ENCODE measurements at places on chromosomes 1 and 21.

- no peak for DNase-seq
Observed at GRCh38 chr1:232045139-232045994, 418.8 kb downstream of the DISC1 start.

DNA sequence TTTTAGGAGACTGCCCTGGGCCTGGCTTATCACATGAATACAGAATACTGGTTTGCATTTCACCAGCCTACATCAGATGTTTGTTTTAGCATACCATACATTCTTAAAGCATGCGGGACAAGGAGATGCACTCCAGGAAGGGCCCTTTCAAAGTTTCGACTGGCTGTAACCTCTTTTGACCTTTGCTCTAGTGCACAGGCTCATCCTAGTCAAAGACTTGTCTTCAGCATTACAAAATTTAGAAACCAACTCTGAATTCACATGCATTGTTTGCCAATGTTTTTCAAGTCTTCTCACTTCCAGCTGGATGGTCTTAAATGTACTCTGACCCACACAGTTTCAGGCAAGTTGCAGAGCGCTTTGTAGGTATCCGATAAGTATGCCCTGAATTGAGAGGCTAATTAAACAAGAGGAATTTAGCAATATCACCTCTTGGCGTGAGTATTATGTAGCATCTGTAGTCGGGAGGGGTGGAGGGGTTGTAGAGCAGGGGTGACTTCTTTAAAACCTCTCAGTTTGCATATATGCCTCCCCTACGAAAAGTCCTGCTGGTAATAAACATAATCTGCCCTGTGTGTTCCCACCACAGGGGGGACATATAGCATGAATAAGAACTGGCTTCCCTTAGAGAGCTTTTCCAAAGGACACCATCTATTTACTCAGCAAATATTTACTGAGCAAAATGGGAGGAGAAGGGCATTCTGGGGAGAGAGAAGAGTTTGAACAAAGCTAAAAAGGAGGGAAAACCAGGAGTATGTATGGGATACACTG is 24.4 kb upstream of the AHCYL1 start:
- DNase-seq, result no peak

DNA sequence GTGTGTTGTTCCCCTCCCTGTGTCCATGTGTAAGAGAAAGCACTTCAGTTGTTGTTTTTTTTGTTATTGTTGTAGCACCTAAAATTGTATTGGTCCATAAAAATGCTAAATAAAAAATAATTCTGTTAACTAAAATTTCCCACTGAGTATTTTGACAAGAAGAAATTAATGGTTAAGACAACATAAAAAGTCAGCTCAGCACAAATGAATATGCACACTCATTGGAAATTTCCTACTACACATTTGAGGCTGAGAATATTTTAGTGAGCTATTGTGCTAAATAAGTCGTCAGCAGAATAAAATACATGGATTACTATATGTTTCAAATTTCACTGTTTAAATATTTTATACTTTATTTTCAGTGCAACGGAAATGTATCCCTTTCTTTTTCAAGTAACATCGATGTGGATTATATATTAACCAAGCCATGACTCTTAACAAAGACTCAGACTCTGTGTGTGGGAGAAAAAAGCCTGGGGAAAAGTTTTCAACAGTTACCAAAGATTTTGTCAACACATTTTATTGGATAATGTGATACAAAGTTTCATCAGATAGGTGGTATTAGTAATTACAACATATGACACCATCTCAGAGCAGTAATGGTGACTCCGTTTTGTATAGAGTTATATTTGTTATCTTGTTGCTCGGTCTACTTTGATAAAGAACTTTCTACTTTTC is 63.4 kb downstream of the LYPLAL1 start:
- no peak for DNase-seq

DNA sequence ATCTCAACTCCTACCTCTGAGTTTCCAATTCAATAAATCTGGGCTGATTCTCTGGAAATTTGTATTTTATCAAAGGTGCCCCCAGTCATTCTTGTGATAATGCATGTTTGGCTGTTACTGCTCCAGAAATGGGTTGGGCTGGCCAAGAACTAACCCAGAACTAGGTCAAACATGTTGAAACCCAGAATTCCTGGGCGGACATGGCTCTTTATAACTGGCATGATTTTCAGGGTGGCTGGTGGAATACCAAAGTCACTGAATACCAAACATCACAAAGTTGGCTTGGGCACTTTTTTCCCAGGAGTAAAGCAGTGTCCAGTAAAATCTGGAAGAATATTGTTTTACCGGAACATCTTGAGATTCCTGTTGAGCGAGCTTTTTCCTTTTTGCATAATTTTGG is 89.4 kb upstream of the S1PR1 start:
- no peak for DNase-seq

DNA sequence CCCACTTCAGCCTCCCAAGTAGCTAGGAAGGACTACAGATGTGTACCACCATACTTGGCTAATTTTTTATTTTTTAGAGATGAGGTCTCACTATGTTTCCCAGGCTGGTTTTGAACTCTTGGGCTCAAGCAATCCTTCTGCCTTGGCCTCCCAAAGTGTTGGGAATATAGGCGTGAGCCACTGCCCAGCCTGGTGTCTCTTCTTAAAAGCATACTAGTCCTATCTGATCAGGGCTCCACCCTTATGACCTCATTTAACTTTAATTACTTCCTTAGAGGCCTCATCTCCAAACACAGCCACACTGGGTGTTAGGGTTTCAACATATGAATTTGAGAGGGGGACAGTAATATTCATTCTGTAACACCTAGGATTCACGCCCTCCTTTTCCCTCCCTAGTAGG is 130.9 kb downstream of the GLIS1 start:
- no peak for DNase-seq

DNA sequence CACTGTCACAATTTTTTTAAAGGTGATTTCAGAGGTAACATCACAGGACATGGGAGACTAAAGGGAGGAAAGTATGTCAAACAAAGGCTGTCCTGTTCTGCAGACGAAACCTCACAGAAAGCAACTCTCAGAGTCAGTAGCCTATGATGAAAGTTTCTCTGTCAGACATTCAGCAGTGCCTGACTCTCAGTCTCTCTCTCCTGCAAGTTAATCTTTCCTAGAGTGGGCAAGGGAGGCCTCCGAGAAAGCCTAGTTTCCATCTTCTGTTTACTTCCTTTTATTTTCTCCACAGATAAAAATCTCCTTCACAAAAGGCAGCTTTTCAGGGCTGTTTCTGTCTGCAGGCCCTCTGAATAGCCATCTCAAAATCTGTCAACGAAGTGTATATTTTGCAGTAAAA is 24.9 kb upstream of the FMO2 start:
- DNase-seq, result no peak

DNA sequence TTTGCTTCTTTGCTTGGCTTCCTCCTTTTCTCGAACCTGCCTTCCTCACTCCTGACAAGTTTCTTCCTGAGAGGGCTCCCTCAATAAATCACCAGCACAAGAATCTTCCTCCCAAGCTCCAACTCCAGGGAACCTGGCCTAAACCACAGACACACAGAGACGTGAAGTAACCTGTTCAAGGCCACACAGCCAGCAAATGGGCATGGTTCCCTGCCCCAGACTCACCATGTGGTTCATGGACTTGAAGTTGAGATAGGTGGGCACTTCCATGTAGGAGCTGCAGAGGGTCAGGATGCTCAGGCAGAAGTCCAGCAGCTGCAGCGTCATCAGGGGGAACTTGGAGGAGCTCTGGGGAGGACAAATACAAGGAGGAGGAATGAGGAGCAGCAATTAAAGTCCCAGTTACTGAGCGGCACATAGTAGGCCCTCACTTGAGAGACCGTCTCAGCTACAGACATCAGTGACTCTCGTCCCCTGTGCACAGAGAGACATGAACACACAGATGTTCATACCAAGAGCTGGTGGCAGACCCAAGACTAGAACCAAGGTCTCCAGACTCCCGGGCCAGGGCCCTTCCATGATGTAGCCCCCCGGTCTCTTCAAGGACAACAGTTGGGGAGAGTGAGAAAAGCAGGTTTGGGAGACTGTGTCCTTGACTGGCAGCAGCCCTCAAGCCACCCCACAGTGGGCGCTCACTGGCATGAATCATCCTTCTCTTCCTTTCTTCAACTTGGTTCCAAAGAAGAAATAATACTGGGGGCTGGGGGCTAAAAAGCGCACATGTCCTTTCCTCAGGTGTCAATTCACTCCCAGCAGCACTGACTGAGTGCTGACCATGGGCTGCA is 15.6 kb upstream of the MATN1 start:
- no peak for DNase-seq

DNA sequence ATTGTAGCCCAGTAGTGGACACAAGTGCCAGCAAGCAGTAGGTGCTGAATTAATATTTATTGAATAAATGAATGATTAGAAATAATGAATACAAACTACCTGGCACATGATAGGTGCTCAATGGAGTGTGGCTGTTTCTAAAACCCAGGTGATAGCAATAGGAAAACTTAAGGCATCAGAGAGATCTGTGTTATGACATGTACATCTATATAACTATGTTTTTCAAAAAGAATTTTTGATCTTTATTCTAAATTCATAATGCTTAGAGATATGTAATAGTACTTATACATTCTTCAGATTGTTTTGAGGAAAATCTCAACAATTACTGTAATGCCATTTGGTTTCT is 5.0 kb downstream of the GADD45A start:
- no peak for DNase-seq

DNA sequence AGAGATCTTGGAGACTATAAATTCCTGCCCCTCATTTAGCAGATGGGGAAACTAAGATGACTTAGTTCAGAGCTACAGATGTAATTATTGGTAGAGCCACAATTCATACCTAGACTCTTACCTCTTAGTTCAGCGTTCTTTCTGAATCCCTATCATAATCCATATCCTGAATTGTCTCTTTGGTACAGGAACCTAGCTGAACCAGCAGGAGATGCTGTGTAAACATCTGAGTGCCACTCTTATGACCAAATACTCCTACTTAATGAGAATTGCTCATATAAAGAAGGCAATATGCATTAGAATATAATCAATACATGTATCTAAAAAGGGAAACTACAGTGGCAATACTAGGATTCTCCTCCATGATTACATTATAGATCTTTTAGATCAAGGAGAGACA is 459.0 kb downstream of the SIPA1L2 start:
- DNase-seq, result no peak

DNA sequence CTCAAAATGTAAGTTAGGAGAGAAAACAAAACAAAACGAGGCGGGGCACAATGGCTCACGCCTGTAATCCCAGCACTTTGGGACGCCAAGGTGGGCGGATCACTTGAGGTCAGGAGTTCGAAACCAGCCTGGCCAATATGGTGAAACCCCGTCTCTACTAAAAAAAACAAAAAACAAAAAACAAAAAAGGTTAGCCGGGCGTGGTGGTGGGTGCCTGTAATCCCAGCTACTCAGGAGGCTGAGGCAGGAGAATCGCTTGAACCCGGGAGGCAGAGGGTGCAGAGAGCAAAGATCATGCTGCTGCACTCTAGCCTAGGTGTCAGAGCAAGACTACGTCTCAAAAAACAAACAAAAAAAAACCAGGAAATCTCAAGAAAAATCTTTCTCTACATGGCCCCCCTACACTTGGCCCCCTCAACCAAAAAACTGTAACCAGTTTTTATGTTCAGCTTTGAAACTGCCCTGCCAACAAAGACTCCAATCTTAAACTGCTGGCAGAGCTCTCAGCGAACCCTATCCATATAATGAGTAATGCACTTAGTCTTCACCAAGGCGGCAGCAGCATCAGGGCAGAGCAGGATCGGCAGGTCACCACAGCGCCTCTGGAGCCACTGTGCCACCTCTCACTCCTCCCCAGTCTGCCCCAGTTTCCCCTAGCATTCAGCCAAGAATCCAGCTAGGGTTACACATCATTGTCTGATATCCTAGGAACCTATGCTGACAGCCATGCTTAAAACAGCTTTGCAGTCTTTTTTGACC is 71.7 kb downstream of the JAK1 start:
- DNase-seq, result no peak

DNA sequence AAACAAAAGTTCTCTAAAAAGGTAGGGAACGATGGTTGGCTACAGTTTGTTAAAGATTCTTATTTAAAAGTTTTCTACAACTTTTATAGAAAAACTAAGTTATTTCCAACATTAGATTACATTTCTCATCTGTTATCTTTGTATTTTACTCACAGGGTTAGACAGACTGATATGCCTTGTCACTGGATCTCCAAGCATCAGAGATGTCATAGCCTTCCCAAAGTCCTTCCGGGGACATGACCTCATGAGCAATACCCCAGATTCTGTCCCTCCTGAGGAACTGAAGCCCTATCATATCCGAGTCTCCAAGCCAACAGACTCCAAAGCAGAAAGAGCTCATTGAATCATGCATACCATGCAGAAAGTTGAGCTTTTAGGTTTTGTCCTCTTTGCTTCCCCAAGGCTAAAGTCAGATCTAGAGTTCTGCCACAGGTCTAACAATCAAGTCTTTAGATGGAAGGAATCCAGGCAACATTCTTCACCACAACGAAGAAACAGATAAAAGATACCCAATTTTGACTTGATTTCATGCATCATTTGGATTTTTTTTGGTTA is 10.3 kb downstream of the GAS5 start:
- DNase-seq, result no peak

- DNase-seq, result no peak
Observed at GRCh38 chr1:30788580-30789387, 31.2 kb upstream of the LAPTM5 start.

DNA sequence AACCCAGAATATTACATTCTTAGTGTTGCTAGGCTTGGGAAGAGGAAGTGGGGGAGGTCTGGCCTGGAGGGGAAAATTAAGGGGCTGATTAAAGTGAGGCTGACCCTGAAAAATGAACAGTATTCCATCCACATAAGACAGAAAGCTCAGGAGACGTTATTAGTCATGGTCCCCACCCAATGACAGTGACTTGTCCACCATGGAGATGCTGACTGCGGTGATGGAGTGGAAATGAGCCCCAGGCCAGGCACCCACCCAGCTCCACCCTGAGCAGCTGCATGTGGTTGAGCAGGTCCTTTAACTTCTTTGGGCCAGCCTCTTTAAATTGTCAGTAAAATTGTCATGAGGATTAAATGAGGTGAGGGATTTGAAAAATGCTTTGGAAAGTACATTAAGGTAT is 1.4 kb upstream of the SPRR4 start:
- no peak for DNase-seq

DNA sequence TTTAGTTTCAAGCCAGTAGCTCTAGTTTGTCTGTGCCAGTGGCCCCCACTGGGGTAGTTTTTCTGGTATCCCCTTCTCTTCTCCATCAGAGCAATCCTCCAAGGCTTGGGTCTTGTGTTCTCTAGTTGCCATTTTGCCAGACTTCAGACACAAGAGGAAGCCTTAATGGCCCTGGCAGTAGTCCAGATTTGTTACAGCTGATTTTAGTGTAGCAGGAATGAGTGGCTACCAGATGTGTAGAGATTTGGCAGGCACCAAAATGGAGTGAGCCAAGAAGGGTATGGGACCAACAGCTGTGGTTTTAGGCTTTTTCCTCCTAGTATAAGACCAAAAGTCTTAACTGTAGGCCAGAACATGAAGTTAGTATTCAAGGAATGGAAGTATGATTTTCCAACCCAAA is 56.8 kb downstream of the ACP6 start:
- DNase-seq, result no peak

DNA sequence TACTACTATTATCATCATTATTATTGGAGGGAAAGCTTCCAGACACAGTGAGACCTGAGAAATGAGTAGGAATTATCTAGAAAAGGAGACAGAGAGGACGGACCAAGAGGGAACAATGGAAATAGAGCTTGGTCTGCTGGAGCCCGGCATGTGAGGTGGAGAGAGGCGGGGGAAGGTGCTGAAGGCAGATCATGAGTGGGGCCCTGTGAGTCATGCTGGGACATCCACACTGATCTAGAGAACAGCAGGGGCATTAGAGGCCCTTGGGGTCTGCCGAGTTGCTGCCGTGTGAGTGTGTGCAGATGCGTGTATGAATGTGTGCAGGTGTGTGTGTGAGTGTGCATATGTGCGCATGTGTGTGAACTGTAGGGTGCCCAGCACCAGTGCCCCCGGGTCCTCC is 65.7 kb downstream of the TMCO4 start:
- DNase-seq, result no peak
